ENCODE measurements at places on chromosomes 6 and 20.

DNA sequence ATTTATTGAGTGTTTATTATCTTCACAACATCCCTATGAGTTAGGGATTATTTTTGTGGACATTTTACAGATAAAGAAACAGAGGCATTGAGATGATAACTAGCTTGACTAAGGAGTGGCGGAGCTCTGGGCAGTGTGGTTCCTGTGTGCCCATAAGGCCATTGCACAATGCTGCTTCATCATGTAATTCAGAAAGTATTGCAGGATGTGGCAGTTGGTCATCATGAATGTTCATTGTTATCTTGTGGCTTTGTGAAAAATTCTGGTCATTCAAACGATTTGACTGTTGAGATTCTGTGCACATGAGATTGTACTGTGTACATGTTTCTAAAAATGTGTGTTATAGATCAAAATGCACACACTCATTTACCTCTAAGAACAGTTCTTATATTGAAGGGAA is 150.8 kb downstream of the ESR1 start:
- DNase-seq = no peak

GRCh38 chr6:51266604-51267003 is 447.9 kb downstream of the TFAP2B start:
- DNase-seq = no peak

GRCh38 chr6:16524380-16524707 is 236.9 kb downstream of the ATXN1 start:
- no peak for DNase-seq

DNA sequence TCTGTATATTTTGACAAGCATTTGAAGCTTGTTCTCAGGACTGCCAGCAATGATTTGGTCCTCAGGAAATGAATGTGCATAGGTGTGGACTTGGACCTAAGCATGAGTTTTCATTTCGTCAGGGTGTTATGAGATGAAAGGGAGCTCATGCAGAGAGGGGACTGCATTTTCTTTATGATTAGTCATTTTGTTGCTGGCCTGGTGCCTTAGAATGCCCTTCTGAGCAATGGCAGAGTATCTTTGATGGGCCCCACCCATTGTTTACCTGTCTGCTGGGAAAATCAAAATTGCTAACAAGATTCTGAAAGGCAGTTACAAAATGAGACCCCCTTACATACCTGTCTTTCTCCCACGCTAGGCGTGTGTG is 51.5 kb upstream of the MTHFD1L start:
- no peak for DNase-seq

- DNase-seq = no peak
Measured at GRCh38 chr6:2870046-2870636, 28.5 kb upstream of the SERPINB1 start.

DNA sequence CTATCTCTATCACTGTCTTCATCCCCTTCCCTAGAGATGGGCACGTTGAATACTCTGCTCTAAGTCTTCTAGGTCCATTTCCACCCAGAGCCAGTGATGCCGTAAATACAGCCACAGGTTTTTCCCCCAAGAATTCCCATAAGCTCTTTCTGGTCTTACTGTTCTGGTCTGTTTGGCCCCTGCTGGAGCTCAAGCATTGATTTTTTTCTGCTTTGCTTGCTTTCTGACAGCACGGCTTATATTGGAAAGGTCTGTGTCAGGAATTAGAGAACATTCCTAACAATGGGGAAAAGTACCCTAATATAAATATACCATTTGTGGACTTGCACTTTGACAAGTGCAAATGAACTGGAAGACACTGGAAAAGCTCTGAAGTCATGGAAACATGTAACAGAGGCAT is 302.6 kb downstream of the TSHZ2 start:
- no peak for DNase-seq

GRCh38 chr6:122621638-122622037 is 11.4 kb downstream of the PKIB start:
- no peak for DNase-seq

DNA sequence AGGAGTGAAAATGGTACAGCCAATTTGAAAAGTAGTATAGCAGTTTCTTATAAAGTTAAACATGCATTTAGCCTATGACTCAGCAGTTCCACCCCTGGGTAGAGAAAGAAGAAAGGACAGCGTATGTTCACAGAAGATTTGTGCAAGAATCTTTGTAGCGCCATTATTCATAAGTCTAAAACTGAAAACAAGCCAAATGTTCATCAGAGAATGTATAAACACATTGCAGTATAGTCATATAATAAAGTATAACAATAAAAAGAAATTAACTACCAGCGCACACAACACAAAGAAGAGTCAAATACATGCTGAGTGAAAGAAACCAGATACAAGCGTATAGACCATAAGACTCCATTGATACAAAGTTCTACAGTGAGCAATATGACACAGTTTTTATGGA is 294.0 kb downstream of the SAMD5 start:
- no peak for DNase-seq

- no peak for DNase-seq
Measured at GRCh38 chr6:170344631-170345576, 38.3 kb downstream of the FAM120B start.

DNA sequence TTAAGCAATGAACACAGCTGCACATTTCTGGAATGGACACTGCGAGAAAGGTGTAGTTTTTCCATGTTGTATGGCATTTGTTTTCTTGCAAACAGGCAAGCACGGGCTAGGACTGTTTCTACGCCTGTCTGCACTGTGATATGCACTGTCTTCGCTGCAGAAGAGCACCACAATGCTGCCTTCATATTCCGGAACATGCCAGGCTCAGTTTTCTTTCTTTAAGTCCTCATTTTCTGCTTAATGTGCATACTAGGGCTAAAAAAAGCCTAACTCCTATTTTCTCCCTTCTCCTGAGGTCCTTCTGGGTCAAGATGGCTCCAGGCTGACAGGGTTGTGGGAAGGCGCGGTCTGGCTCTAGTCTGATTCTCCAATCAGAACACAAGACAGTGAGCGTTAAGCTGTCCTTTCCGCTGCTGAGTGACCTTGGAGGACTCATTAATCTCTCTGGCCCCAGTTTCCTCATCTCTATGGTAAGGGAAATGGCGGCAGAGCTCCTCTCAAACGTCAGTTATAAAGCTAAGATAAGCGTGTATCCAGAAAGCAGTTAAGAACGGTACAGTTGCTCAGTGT is 379.9 kb downstream of the C6orf118 start:
- no peak for DNase-seq

GRCh38 chr6:1801401-1801800 is 191.7 kb downstream of the FOXC1 start:
- DNase-seq = no peak

DNA sequence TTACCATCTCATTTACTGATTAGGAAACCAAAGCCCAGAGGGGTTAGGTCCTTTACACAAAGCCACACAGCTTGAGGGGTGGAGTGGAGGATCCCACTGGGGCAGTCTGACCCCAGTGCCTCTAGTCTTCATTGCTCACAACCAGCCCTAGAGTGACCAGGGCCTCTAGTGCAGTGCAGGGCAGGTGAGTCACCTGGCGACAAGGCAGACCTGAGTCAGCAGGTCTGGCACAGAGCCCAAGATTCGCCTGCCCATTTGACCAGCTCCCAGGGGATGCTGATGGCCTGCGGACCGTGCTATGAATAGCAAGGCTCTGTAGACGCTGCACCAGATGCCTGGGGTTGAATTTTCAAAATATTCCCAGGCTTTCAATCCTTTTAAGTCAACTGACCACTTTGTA is 29.9 kb downstream of the CDH26 start:
- DNase-seq = no peak

GRCh38 chr6:140062043-140063020 is 687.9 kb upstream of the CITED2 start:
- no peak for DNase-seq

DNA sequence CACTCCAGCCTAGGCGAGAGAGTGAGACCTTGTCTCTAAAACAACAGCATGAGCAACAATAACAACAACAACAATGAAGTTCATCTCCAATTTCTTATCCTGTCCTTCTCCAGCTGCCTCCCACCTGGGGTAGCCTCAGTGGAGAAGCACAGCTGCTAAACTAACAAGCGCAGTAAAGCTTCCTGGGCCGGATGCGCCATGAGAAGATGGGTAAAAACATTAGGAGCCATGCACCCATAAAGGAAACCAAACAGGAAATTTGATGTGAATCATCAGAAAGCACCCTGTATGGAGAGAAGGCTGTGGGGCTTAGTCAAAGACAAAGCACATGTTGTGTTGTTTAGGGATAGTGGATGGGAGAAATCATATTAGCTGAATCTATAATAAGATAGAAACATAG is 61.1 kb upstream of the CCN6 start:
- DNase-seq = no peak

DNA sequence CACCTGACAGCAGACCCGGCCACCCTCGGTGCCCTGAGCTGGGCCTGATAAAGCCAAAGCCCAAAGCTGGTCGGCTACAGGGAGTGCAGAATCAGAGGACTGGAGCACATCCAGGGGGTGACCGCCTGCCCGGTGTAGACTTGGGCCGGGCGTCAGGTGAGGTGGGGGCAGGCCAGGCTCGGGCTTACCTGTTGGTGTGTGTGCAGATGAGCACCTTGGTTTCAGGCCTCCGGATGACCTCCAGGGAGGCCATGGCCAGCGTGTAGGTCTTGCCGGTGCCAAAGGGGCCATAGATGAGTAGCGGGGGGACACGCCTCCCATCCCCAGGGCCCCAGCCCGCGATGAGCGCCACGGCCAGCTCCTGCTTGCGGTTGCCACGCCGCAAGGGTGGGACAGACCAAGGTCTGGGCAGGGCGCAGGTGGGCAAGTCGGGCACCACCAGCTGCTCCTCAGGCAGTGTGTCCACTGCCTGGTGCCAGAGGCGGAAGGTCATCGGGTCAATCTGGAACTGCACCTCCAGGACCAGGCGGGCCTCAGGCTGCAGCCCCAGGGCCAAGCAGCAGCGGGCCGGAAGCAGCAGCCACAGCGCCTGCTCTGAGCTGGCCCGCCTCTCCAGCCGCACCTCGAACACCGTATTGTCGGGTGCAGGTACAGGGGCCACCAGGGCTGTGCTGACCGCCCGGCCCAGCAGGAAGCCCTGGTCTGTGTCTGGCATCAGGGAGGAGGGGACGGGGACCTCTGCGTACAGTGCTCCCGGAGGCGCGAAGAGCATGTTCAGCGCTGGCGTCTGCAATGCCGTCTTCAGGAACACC is 5.7 kb downstream of the HELZ2 start:
- no peak for DNase-seq

DNA sequence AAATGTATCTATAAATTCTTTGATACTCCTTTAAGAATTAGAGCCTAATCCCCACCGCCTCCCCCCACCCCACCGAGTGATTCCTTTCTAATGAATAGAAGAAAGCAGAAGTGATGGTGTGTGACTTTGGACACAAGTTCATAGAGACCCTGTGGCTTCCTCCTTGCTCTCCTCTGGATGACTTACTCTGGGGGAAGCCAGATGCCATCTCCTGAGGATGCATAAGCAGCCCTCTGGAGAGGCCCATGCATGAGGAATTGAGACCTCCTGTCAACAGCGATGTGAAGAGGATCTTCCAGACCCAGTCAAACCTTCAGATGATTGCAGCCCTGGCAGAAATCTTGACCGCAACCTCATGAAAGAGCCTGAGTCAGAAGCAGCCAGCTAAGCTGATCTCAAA is 21.1 kb downstream of the AHCY start:
- DNase-seq = no peak

GRCh38 chr20:46801003-46801702 is 91.7 kb downstream of the SLC2A10 start:
- no peak for DNase-seq

DNA sequence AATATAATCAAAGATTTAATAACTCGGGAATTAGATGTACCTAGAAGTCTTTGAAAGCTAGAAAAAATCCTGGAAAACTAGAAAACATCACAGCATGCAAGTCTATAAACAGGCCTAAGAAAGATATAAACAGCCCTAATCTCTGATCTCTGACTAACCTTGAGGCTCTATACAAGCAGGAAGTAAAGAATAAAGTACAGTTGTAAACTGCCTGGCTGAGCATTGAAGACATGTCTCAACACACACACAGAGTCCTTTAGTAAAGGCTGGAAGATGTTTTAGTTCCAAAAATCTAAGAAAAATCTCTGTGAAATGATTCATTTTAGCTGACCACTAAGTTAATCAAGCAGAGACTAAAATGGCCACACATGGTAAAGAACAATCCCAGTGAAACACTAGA is 774.5 kb downstream of the EYS start:
- no peak for DNase-seq

DNA sequence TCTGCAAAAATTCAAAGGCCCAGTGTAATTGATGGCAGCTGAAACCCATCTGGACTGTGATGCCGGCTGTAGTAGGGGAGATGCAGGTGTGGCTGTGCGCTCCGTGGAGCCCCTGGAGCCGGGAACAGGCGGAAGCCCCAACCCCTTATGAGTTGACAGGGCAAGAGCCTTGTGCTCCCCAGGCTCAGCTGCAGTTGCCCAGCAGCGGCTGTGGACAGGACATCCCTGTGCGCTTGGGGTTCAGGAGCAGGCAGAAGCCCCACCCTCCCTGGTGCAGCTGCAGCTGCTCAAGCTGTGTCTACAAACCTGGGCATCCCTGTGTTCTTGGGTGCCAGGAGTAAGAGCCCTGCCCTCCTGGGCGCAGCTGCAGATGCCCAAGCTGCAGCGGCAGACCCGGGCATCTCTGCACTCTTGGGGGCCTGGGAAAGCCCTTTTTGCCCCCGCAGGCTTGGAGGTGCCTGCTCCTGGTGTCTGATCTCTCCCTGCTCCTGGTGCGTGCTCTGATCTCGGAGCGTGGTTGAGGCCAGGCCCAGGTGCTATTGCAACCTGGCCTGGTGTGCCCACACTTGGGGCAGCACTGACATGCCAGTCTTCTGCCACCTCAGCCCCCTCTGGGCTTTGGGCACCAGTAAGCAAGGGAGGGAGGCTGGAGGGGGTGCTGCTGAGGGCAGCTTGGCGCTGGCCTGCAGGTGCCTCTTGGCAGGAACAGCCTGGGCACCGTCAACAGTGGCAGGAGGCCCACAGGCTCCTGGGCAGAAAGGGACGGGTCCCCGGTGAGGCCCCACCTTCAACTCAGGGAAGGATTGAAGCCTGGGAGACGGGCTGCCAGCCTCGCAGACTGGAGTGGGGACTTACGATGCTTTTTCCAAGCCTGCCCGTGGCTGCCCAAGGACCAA is 30.3 kb downstream of the OR2J2 start:
- no peak for DNase-seq

DNA sequence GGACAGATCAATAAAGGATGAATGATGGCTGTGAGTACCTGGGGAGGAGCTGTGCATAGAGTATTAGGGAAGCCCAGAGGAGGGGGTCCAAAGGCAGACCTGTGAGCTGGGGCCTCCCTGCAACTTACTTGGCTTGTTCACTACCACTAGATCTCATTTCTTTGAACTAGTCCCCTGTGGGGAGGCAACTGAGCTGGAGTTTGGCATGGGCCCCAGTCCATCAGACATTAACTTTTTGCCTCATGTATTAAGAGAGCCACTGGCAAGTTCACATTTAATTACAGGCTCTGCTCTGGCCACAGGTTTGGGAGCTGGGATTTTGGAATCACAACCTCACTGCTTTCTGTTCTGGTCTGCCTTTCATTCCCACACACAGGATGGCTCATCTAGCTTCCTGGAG is 254.1 kb downstream of the PRL start:
- no peak for DNase-seq

- DNase-seq = no peak
Measured at GRCh38 chr20:12291386-12291785, 373.7 kb downstream of the BTBD3 start.
